ENCODE measurements at places on chromosomes 11 and 22. TPM values are rescaled to one million over a fixed set of nuclear protein-coding genes. Genes with fewer than 3 reads are reported as not detected.
A peak's percentile ranks its signal among the peaks of the same experiment; 100 is the strongest.

CYP2D6 gene
- total RNA-seq, result 1.9 TPM

DNA sequence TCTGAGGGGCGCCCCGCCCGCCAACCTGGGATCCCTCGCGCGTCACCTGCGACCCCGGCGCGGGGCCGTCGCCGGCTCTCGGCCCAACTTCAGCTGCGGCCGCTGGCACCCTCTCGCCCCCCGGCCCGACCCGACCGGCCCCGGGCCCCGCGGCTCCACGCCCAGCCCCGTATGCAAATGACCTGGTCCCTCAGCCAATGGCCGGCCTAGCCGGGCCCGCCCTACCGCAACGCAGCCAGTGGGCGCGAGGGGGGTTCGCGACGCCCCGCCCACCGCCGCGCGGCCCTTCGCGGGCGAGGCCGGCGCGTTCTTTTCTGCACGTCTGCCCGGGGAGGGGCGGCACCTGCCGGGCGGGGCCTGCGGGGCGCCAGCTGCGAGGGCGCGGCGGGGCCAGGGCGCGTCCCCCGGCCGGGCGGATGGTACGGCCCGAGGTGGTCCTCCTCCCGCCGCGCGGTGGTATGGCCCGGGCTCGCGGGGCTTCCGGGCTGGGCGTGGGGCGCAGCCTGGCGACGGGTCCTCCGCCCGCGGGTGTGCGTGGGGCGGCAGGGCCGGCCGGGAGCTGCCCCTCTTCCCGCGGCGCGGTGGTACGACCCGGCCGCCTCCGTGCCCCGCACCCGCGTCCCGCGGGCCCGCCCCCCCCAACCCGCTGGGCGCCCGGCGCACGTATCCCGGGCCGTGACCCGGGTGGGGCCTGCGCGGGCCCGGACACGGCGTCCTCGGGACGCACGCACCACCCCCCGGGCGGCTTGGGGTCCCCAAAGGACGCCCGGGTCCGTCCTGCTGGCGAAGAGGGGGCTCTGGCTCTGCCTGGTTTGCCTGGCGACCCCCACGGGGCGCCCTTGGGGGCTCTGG, 7.7 kb upstream of the PHRF1 start:
- H3K4me3 ChIP-seq, result peak overlapping the region; percentile 77
- peak; percentile 96 for DNase-seq
- peaks cover 15% of the 10 kb centered on the region for H3K4me1 ChIP-seq
- H3K36me3 ChIP-seq, result peaks cover 11% of the 10 kb centered on the region
- H3K27ac ChIP-seq, result peak overlapping the region; percentile 62

GRCh38 chr11:78414321-78415051, 3.1 kb downstream of the GAB2 start:
- peaks cover 28% of the 10 kb centered on the region for H3K36me3 ChIP-seq
- no peak overlapping the region for H3K27ac ChIP-seq
- peaks cover 51% of the 10 kb centered on the region for H3K4me1 ChIP-seq

ZFTA gene
- 1.1 TPM for total RNA-seq

TRPM5 gene
- not detected for total RNA-seq

DNA sequence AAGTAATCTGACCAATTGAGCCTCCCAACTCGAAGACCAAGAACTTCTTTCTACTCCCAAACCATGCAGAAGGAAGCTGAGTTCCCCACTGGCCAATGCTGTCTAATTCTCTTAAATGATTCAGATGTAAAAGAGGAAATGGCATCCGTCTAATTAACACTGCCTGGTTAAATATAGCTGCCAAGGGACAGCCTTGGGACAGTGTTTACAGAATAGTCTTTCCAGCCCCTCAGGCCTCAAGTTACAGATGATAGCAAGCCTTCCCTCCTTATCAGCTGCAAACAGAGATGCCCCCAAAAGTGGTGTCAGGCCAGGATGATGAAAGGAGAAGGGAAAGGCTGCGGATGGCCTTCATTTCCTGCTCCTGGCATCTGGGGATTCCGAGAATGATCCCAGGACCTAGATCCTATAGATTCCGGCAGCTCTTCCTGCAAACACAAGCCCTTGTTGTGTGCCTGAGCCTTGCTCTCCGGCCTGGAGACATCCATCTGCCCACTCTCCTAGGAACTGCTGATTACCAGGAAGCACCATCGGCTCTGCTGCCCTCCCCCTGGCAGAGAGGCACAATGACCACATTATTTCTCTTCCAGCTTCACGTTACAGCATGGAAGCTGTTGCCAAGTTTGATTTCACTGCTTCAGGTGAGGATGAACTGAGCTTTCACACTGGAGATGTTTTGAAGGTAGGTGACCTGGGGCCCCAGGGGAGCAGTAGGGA, 13.5 kb upstream of the TMA7B start:
- H3K27ac ChIP-seq, result peak overlapping the region; percentile 8
- DNase-seq, result no peak
- peaks cover 57% of the 10 kb centered on the region for H3K36me3 ChIP-seq
- no peak overlapping the region for H3K4me3 ChIP-seq
- H3K27me3 ChIP-seq, result no peaks in the 10 kb centered on the region
- H3K4me1 ChIP-seq, result peaks cover 80% of the 10 kb centered on the region

GTSE1 gene
- total RNA-seq, result 76.2 TPM

GRM5 gene
- total RNA-seq, result not detected

C1QTNF4 gene
- 0.25 TPM for total RNA-seq

SEPTIN5 gene
- total RNA-seq, result not detected
